ENCODE measurements at places on chromosomes 2 and 18.

DNA sequence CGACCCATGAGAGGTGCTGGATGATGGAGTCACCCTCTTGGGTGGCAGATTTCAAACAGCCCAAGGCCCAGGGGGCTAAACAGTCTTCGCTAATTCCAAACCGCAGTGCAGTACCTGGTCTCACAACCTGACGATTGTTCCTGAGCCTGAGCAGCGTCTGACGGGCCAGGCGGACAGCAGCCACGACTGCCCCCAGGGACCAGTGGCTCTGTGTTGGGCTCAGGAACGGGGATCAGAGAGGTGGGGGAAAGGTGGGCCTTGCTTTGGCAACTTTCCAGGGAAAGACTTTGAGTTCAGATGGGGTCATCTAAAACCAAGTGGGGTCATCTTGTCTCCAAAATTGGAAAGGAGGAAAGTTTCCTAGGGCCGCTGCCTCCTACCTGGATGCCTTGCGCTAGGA is 492 bp downstream of the COLEC11 start:
- DNase-seq, result no peak

DNA sequence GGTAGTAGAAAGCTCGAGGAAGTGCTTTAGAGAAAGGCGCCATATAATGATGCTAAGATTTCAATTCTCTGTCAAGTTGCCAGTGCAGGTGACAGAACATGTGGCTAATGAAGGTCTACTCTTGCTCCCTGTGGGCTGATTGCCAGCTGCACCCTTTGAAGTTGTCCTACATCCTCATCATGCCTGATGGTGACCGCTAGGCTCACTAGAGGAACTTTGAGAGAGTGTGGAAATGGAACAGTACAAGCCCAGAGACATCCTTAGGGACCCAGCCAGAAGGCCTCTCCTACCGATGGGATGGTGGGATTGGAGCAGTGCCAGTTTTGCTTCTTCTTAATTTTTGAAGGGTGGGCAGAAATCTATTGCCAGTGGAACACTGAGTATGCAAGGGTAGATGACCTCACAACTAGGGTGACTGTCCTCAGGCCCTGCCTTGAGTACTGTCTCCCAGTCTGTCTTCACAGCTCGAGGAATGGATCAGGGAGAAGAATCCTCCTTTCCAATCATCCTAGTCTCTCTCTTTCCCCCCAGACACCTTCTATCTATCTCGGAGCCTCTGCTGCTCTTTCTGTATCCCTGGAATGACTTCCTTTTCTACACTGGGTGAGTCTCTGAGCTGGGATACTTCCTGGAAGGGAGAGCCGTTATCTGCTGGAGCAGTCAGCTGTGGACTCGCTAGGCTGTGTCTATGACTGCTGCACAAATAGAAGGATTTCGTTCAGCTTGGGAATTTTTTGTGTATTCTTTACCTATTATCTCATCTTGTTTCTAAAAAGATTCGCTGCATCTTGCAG is 33.5 kb downstream of the LGALSL start:
- DNase-seq, result no peak

GRCh38 chr2:218964041-218964771 is 4.7 kb downstream of the CDK5R2 start:
- DNase-seq, result peak; percentile 37

GRCh38 chr18:1668279-1668678 is 763.6 kb downstream of the ADCYAP1 start:
- DNase-seq, result no peak

DNA sequence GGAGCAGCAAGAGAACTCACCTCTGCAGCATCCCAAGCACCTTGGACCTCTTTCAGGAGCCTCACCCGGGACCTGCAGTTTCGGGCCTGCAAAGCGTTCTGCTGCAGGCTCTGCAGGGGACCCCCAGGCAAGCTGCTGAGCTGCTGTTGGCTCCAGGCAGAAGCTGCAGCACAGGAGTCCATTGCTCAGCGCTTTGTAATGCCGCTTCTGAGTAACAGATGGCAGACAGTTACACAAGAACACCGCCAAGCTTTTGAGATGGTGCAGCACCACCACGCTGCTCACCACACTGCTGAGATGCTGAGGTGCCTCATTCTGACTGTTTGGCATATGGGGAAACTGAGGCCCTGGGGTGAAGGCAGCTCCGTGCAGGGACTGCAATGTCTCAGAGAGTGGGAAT is 1.9 kb upstream of the GALNT14 start:
- no peak for DNase-seq

DNA sequence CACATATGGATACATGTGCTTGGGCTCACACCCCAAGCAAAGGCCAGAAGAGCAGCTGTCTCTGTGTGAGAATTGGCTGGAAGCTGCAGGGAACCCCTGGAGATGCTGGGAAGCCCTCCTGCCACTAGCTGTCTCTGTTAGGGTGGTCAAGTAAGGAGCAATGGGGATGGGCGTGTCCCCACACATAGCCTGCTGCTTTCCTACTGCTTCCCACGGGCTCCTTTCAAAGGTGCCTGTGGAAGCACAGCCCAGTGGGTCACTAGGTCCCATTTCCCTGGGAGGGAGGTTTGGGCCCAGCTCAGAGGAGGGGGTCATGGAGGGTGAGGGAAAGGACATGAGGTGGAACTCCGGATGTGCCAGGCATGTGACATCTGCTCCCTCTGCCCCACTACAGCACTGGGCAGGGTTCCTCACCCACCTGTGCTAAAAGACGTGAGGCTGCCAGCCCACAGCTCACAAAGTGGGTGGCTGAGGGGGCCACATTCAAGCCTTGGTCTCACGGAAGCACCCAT is 24.4 kb upstream of the MAL start:
- no peak for DNase-seq

- DNase-seq, result no peak
These were observed 51.4 kb downstream of the CMPK2 start for GRCh38 chr2:6814312-6814711.

GRCh38 chr2:23414106-23414505 is 29.1 kb downstream of the KLHL29 start:
- no peak for DNase-seq

GRCh38 chr2:137966043-137966442 is 1.8 kb downstream of the HNMT start:
- DNase-seq, result no peak

GRCh38 chr18:61216051-61216450 is 117.2 kb upstream of the CDH20 start:
- DNase-seq, result no peak

- DNase-seq, result no peak
These were observed 244.3 kb downstream of the GLI2 start for GRCh38 chr2:120979921-120980320.

DNA sequence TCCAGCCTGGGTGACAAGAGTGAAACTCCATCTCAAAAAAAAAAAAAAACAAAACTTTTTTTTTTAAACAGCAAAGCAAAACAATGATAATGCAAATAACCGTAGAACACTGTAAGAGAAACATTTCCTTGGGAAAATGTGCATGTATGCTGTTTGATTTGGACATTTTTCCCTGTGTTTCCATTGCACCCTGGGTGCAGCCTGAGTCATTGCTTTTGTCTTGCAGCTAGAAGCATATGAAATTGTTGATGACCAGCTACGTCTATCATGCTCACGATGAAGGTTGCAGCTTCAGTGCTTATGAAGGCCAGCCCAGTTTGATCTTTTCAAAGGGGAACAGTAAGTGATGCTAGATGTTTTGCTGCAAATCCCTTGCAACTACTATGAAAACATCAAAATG is 41.5 kb downstream of the MOGAT1 start:
- DNase-seq, result no peak

DNA sequence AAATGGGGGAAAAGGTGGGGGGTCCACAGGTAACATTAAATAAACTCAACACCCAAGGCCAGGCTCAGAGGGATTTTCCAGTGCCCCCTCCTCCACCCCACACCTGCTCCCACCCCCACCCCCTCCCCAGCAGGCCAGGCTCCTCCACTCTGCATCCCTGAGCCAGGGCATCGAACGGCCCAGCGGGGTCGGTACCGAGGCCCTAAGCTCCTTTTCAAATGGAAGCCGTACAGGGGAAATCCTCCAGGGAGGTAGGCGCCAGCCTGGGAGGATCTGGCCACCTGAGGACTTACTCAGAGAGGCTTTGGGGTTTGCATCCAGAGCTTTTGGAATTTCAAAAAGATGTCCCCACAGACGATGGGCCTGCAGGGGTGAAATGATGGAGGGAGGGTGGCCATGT is 46.5 kb downstream of the ZFP36L2 start:
- no peak for DNase-seq

- DNase-seq, result no peak
These were observed 33.7 kb upstream of the MRPL33 start for GRCh38 chr2:27737676-27738348.

DNA sequence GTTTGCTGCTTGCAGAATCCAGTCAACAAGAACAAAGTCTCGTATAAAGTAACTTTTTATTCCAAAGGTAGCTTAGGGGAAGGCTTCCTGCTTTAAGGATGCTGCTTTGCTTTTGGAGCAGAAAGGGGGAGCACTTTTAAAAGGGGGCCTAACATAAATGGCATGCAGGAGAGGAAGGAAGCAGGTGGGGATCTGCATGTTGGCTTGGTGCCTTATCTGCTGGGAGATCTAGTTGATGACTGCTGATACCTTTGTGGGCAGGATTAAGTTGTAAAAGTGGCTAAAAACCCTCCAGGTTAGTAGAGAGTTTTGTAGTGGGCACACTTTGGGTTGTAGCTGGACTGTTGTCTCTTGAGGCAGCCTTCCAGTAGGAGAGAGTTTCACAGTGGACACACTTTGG is 22.5 kb downstream of the UBR3 start:
- DNase-seq, result no peak

DNA sequence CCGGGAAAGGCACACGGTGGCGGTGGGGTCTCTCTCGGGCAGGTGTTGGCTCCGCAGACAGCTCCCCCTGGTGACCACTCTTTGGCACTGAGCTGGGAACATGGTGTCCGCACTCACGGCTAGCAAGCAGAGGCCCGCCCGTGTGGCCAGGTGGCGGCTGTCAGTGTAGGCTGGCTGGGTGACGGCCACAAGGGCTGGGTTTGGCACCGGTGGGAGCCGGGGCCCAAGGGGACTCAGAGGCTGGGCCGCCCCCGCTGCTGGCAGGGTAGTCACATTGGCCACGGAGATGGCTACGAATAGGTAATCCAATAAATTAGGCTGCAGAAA is 1071.7 kb downstream of the RPIA start:
- DNase-seq, result no peak

- no peak for DNase-seq
These were observed 244.7 kb downstream of the KCNS3 start for GRCh38 chr2:18123211-18123570.

DNA sequence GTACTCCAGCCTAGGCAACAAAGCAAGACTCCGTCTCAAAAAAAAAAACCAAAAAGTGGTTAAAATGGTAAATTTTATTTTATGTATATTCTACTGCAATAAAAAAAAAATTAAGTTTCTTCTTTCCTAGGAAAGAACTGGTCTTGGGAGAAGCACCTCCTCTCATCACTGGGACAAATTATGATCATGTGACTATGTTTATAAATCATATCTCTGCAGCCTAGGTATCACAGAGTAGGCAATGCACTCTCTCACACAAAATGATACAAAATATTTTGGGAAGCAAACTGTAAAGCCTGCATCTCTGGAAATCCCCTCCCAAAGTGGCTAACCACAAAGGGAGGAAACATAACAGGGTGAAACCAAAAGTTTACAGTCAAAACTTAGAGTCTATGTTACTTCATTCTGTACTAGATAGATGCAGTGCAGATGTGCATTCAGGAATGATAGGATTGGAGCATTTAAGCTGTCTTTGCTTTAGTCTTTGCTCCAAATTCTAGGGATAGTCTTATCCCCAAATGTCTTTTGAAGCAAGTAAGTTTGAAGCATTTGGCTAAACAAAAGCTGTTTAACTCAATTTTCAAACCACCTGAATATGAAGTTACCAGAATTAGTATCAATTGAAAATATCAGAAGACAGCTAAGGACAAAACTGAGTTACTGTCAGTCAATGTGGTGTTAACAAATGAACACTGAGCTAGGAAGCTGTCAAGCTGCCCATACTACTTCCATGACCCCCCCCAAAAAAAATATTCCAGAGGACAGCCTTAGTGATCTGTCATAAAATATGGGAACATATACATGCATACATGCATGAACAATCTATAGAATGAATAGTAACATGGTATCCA is 21.1 kb upstream of the MALT1 start:
- no peak for DNase-seq

- DNase-seq, result no peak
These were observed 19.5 kb upstream of the YWHAQ start for GRCh38 chr2:9650119-9650821.

- no peak for DNase-seq
These were observed 114.5 kb upstream of the ZFP36L2 start for GRCh38 chr2:43340945-43341356.

- no peak for DNase-seq
These were observed 171.3 kb downstream of the TMEM18 start for GRCh38 chr2:505941-506340.

DNA sequence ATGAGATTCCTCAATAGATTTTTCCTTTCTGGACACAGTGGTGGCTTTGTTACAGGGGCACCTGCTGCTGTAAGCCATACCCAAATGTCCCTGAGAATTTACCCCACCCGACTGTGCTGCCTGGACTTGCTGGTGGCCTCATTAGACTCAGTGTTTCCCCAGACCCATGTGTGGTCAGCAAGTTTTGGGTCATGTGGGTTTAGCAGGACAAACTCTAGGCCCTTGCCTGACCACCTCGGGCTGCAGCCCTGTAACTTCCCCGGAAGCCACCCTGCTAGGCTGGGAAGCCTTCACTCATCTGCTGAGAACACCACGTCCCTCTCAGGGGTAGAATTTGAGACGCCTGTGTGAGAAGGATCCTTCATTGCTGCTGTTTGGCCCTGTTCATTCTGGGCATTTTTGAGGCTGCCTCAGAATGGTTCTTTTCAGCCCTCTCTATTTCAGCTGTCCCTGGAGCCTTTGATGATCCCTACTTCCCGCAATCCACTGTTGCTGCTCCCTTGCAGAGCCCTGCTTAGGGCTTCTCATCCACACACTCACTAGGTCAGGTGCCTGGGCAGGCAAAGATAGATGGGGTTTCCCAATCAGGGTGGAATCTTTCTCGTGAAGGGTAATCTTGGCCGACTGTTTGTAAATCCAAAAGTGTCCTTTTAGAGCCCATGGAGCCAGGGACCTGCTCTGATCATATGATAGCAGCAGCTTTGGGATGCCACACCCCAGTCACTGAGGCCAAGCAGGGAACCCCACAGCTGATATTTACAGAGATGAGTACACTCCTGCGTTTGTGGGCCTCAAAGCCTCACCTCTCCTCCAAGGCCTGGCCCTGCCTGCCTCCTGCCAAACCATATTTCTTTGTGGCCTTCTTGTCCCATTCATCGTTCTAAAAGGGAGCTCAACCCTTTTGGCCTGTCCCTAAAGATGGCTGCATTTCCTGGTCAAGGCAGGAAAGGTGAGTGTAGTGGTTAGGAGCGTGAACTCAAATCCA is 6.7 kb downstream of the EHD3 start:
- no peak for DNase-seq

GRCh38 chr18:55781481-55781957 is 193.5 kb upstream of the TCF4 start:
- peak; percentile 48 for DNase-seq

Measured in NCI-H1930 (cell line).